ENCODE measurements at places on chromosomes 4 and X. TPM values are rescaled to one million over a fixed set of nuclear protein-coding genes. Genes with fewer than 3 reads are reported as not detected.

SYN1 gene
- total RNA-seq = 14.1 TPM

- DNase-seq = no peak
These were observed 78.5 kb downstream of the APBB2 start for GRCh38 chr4:41135801-41136200.

CSAG3 gene
- not detected for total RNA-seq

DNA sequence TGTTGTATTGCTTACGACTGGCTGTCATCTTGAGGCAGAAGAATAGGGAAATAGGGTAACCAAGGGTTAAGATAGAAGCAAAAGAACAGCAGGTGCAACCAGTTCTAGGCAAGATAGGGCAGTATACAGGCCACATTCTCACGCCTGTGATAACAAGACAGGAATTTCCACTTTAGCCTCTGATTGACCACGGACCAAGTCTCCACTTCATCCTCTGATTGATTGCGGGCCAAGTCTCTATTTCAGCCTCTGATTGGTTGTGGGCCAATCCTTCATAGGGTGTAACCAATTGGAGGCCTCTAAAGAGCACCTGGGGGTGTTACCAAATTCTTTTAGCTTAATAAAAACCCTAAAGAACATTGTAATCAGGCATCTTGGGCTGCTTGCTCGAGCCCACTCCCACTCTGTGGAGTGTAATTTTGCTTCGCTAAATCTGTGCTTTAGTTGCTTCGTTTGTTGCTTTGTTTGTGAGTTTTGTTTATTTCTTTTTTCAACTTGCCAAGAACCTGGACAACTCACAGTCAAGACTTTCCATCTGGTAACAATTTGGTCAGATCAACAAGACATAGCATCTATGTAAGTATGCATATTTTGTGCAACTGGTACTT, 8.7 kb upstream of the TBC1D9 start:
- DNase-seq = no peak

CXCL5 gene
- total RNA-seq = 11.4 TPM

- DNase-seq = no peak
These were observed 238.9 kb downstream of the SLC7A11 start for GRCh38 chr4:138003248-138003647.

GRCh38 chrX:155966876-155967275, 30.6 kb upstream of the IL9R start:
- DNase-seq = peak; percentile 43

PIN4 gene
- 9.4 TPM for total RNA-seq

DNA sequence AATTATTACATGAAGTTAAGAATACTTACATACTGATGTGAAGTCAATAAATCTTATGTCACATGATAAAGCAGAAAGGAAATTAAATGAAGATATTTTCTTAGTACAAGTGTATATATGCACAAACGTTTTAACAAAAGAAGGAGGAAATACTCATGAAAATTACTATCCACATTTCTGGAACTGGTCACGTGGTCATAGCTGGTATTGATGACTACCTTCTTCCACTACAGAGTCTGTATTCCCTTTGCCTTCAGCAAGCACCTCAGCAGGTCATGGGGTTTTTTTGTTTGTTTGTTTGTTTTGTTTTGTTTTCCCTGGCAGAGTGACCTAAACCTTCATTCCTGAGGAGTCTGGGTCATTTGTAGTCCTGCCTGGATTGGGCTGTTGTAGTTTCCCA, 174.9 kb upstream of the BANK1 start:
- no peak for DNase-seq

ZDHHC15 gene
- 3.5 TPM for total RNA-seq

MAGEB2 gene
- total RNA-seq = not detected

DNA sequence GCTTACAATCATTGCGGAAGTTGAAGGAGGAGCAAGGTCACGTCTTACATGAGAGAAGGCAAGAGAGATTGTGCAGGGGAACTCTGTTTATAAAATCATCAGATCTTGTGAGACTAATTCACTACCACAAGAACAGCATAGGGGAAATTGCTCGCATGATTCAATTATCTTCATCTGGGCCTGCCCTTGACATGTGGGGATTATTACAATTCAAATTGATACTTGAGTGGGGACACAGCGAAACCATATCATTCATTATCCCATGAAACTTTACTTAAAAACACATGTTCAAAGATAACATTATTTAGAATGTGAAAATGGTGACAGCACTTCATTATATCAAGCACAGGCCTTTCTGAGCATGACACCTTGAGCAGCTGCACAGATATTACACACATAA, 1087.8 kb downstream of the C4orf33 start:
- DNase-seq = no peak

CORIN gene
- 0.17 TPM for total RNA-seq

ANOS1 gene
- total RNA-seq = 57.8 TPM

- DNase-seq = no peak
These were observed 7.1 kb downstream of the TASL start for GRCh38 chrX:30570505-30570904.

GRCh38 chr4:111027526-111027925, 404.6 kb upstream of the PITX2 start:
- DNase-seq = no peak

DNA sequence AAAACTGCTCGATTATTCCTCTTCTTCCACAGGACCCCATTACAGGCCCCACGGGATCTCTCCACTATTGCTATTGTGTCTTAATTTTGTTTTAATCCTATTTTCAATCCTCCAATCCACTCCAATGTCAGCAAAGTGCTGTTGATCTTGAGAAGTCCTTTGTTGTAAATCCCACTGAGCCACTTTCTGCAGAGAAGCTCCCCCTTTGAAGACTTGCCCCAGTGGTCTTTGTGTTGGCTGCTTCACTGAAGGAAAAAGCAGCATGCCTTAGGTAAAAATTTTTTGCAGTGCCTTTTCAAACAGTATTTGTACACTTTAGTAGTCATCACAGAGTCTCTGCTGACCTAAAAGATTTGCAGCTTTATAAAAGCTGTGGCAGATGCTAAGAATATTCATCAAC, 252.0 kb upstream of the SLC7A11 start:
- no peak for DNase-seq

- no peak for DNase-seq
These were observed 52.3 kb downstream of the SHOX start for GRCh38 chrX:682892-683291.

GRCh38 chr4:104344342-104344980, 150.2 kb downstream of the CXXC4 start:
- no peak for DNase-seq

FHDC1 gene
- 27.7 TPM for total RNA-seq

DNA sequence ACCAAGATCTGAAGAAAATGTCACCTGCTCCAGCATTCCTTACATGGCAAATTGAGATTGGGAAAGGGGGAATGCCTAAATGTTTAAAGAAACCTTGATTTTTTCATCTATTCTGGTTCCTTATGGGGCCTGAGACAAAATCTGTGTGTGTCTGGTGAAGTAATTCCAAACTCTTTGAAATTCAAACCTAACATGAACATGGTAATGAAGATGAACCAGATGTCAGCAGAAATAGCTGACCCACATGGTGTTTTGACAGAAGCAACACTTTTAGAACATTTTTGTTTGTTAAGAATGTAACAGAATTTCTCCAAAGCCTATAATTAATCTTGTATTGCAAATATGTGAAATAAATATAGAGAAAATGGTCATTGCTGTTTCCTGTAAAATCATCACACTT, 133.0 kb downstream of the PARM1 start:
- no peak for DNase-seq

- no peak for DNase-seq
These were observed 207.5 kb upstream of the FTHL17 start for GRCh38 chrX:31279359-31279758.

- DNase-seq = no peak
These were observed 892.8 kb upstream of the DIAPH2 start for GRCh38 chrX:95791876-95792275.

DNA sequence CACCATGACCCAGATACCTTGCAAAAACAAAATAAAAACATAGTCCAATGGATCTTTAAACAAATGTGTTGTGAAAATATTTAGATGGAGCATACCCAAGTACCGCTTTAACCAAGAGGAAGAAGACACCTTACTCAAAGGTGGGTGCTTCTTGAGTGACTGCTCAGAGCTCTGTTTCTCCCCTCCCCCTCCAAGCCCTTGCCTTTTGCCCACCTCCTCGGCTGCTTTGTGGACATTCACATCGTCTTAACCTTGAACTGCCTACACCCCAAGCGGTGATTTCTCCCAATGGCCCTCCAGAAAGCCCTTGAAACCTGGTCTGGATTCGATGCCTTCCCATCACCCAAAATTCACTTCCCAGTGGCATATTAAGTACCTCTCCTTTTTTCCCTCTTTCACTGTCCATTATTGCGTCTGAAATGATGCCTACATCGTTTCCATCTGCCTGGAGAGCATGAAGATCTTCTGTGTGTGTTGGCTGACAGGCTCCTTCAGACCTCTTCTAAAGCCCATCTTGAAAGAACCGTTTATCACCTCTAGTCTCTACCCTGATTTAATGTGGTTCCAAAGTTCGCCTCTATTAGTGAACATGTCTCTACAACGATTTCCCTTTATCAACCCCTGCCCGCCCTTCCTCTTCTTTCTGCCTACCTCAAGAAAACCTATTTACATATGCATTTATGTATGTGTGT, 968 bp downstream of the GPRIN3 start:
- DNase-seq = no peak

NXF2B gene
- not detected for total RNA-seq

GLRA2 gene
- not detected for total RNA-seq

DNA sequence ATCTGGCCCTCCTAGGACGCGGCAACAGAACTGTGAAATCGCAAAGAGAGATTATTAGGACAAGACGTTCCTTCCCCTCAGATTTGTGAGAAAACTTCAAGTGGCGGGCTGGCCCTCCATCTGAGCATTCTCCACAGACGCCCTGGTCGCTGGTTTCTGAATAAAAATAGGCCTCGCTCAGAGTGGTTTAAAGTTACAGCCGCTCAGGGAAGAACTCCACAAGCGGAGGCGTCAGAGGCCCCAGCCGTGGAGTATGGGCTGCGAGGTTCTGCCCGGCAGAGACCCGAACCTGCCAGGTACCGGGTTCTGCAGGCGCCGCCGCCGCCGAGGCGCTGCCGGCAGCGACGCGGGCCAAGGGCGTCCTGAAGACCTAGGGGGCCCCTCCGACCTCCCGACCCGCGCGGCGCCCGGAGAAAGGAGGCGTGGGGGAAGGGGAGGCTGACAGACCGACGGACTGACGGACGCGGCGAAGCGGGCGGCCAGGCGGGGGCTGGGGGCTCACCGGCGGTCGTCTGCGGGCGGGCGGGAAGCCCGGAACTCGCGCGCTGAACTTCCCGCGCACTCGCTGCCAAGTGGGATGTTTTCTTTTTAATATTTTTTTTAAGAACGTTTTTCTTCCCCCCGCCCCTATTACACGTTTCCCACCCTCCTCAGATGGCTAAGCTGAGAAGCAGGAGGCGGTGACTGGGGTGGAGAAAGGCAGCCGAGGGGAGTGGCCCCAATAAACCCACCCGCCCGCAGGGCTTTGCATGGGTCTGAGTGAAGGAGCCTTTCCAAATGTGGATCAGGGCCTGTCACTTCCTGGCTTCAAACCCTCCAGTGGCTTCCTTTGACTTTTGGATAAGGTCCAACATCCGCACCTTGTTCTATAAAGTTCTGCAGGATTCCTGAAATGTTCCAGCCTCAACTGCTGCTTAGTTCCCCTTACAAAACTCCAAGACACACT, at the start of gene PABPC4L:
Gene PABPC4L (minus strand): TSS at position 574 of the 946 bp plus-strand sequence. CDS start 770 bp downstream, outside the sequence.
- peak; percentile 74 for DNase-seq

CXorf65 gene
- not detected for total RNA-seq

AMELX gene
- not detected for total RNA-seq

MAGIX gene
- 0.46 TPM for total RNA-seq

GRCh38 chr4:61938250-61938846, 738.2 kb downstream of the ADGRL3 start:
- no peak for DNase-seq

DNA sequence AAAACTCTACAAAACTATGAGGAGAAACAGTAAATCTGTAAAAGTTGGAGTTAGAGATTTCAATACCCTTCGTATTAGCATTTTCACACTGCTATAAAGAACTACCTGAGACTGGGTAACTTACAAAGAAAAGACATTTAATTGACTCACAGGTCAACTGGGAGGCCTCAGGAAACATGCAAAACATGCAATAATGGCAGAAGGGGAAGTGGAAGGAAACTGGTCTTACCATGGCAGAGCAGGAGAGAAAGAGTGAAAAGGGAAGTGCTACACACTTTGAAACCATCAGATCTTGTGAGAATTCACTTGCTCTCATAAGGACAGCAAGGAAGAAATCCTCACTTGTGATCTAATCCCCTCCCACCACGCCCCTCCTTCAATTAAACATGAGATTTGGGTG, 949.9 kb downstream of the TECRL start:
- DNase-seq = no peak

DNA sequence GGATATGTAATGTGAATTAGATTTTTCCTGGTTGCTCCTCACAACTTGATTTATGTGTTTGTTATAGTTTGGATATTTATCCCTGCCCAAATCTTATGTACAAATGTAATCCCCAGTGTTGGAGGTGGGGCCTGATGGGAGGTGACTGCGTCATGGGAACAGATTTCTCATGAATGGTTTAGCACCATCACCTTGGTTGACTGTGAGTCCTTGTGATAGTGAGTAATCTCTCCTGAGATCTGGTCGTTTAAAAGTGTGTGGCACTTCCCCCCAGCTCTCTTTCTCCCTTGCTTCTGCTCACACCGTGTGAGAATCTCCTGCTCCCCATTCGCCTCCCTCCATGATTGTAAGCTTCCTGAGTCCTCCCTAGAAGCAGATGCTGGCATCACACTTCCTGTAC, 2.2 kb downstream of the MID2 start:
- DNase-seq = no peak

DNA sequence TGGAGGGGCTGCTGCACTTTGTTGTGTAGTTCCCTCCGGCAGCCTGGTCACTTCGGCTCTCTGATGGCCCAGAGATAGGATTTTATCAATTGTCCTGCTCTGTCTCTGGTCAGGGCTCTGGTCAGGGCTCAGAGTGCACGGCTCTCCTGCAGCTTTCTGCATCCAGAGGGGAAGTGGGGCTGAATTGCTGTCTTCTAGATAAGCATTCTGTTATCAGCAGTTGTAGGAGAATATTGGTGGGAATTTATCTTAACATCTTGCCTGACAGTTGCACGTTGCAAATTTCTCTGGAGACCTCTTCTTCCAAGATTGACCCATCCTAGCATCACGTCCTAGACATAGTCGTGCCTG, 62.8 kb downstream of the FAM193A start:
- DNase-seq = no peak

- DNase-seq = no peak
These were observed 66.0 kb downstream of the GLRB start for GRCh38 chr4:157141976-157142375.

NDST3 gene
- total RNA-seq = 0.60 TPM

ADGRG2 gene
- total RNA-seq = 8.9 TPM

GRCh38 chrX:24696294-24696693, 2.6 kb downstream of the POLA1 start:
- DNase-seq = no peak

AFP gene
- total RNA-seq = 9.9 TPM

GPR119 gene
- not detected for total RNA-seq

ENOX2 gene
- 12.3 TPM for total RNA-seq

- no peak for DNase-seq
These were observed 939.4 kb downstream of the C4orf33 start for GRCh38 chr4:130035391-130035790.

GPRASP1 gene
- 1.6 TPM for total RNA-seq
